ENCODE measurements at places on chromosomes 6 and 20. TPM values are rescaled to one million over a fixed set of nuclear protein-coding genes. Genes with fewer than 3 reads are reported as not detected.

DNA sequence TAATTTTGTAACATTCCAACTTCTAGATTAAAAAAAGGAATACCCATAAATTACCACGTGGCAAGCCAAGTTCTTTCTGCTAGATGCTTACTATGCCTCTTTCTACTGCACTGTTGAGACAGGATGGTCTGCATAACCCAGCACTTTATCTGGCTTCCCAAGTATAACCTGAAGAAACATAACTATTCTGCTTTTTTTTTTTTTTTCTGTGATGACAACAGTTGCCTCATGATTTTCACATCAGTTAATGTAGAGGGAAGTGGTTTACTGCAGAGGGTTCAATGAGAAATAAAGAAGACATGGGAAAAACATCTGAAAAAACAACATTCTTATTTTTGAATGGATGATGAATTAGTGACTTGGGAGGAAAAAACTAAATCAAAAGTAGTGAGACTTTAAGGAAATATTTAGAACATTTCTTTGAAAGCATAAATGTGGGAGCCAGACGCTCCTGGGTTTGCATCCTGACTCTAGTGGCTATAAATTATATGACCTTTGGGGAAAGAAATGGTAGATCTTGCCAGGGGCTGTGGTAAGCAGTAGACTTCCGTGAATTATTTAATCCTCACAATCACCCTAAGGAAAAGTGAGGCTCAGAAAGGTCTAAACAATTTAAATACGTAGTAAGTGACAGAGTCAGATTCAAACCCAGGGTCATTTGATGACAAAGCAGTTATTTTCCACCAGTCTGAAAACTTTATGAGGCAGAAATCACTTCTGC, 230.7 kb downstream of the PHACTR1 start:
- no peak overlapping the region for H3K4me3 ChIP-seq
- H3K27me3 ChIP-seq, result peaks cover 14% of the 10 kb centered on the region
- H3K36me3 ChIP-seq, result no peaks in the 10 kb centered on the region
- no peak for DNase-seq
- H3K27ac ChIP-seq, result no peak overlapping the region

GRCh38 chr6:156980515-156980914, 203.3 kb downstream of the ARID1B start:
- peaks cover 82% of the 10 kb centered on the region for H3K4me1 ChIP-seq
- H3K4me3 ChIP-seq, result no peak overlapping the region
- no peak overlapping the region for H3K27ac ChIP-seq
- H3K36me3 ChIP-seq, result peaks cover 3% of the 10 kb centered on the region
- no peak for DNase-seq
- no peaks in the 10 kb centered on the region for H3K27me3 ChIP-seq

DNA sequence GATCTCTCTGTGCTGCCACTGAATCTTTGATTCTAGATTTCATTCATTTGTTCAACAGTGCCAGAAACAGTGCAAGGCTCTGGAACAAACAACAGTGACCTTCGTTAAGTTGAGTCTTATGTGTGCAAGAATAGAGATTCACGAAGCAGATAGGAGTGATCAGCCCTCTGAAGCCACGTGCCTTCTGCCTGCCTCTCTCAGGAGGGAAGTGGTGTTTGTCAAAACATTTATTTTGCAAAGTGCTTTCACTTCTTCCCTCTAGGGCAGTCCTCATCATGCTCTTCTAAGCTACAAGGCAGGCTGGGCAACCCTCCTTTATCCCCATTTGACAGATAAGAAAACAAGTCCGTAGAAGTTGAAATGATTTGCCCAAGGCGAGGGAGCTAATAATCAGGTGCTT, 204.3 kb downstream of the TFAP2C start:
- H3K4me3 ChIP-seq, result no peak overlapping the region
- no peak overlapping the region for H3K27ac ChIP-seq
- H3K27me3 ChIP-seq, result peaks cover 19% of the 10 kb centered on the region

GRCh38 chr6:10210052-10210451, 204.8 kb downstream of the TFAP2A start:
- H3K4me3 ChIP-seq, result no peak overlapping the region
- H3K36me3 ChIP-seq, result no peaks in the 10 kb centered on the region
- H3K27me3 ChIP-seq, result no peaks in the 10 kb centered on the region
- no peak overlapping the region for H3K27ac ChIP-seq
- H3K4me1 ChIP-seq, result no peaks in the 10 kb centered on the region
- DNase-seq, result no peak

DNA sequence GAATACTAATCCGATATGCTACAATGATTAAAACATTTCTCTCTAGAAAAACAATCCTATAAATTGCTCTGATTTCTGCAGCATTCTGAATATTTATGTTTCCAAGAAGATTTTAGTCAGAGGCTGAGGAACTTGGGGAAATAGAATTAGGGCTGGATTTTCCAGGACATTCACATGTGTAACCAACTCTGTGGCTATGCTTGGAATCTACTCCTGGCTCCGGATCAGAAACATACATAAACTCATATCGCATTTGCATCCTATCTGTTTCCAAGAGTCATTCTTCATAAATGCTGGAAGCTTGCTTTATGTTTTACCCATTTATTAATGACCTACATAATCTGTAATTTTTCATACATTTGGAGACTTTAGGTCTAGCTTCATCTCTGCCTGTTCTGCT, 459.9 kb upstream of the MARCKS start:
- no peaks in the 10 kb centered on the region for H3K27me3 ChIP-seq
- H3K4me1 ChIP-seq, result no peaks in the 10 kb centered on the region
- no peak overlapping the region for H3K4me3 ChIP-seq
- H3K27ac ChIP-seq, result no peak overlapping the region
- H3K36me3 ChIP-seq, result no peaks in the 10 kb centered on the region
- DNase-seq, result no peak

GRCh38 chr6:1365686-1366085, 23.7 kb upstream of the FOXF2 start:
- DNase-seq, result no peak
- no peaks in the 10 kb centered on the region for H3K36me3 ChIP-seq
- no peak overlapping the region for H3K4me3 ChIP-seq
- H3K4me1 ChIP-seq, result no peaks in the 10 kb centered on the region
- peaks cover 33% of the 10 kb centered on the region for H3K27me3 ChIP-seq

GRCh38 chr6:106547601-106548453, 81.5 kb downstream of the RTN4IP1 start:
- H3K27me3 ChIP-seq, result no peaks in the 10 kb centered on the region
- peaks cover 34% of the 10 kb centered on the region for H3K4me1 ChIP-seq
- peaks cover 61% of the 10 kb centered on the region for H3K36me3 ChIP-seq
- H3K27ac ChIP-seq, result peak overlapping the region; percentile 67
- no peak overlapping the region for H3K4me3 ChIP-seq

Gene MUCL3
- total RNA-seq, result not detected

Gene DSP
- total RNA-seq, result 0.25 TPM
